Osteoblast (primary cell): ENCODE measurements at places on chromosomes 13 and 19. TPM values are rescaled to one million over a fixed set of nuclear protein-coding genes. Genes with fewer than 3 reads are reported as not detected.

AXL gene
- total RNA-seq: 355 and 368 TPM in 2 replicates

- no peak for DNase-seq
Observed at GRCh38 chr13:114027826-114028225, 54.0 kb upstream of the C13orf46 start.

GIPC3 gene
- total RNA-seq: under 0.01 TPM in 1 of 2 replicates, not detected in the other

ARHGEF7 gene
- 27.5 and 34.8 TPM in 2 replicates for total RNA-seq

- DNase-seq: no peak
Observed at GRCh38 chr13:39253774-39254173, 215.5 kb downstream of the NHLRC3 start.

DNA sequence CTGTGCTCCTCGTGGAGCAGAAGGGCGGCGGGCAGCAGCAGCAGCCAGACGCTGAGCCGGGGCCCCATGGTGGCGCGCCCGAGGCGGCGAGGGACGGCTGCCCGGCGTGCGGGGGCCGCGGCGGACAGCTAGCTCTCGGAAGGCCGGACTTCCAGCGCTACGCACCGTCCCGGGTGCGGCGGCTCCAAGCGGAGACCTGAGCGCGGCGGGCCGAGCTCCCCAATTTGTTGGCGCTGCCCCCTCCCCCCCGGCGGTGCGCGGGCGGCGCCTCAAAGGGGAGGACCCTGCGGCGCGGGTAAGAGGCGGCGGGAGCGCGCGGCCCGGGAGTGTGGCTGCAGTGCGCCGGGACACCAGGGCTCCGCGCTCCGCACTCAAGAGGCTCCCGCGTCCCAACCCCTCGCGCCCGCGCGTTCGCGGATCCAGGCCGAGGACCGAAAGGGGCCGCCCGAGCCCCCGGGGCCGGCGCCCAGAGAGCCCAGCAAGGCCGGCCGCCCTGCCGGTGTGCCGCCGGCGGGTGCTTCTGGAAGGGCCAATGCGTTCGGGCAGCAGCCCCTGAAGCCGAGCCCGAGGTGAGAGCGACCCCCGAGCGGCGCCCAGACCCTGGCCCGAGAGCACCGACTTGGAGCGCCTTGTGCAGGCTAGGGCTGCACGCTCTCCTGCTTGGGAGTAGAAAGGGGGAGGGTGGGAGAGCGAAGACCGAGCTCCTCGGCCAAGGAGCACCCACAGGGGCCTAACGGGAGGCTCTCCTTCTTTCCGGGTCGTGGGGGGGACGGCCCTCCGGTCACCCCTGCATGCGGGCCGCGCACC, at the start of the genes COL4A1 and COL4A2:
TSS of gene COL4A1 (minus strand) at position 198 of the 807 bp plus-strand sequence. CDS start at position 68, 130 bp downstream.
TSS of gene COL4A2 (plus strand) at position 325 of the 807 bp plus-strand sequence. CDS start 620 bp downstream, outside the sequence.
- DNase-seq: peak; percentile 91

GRCh38 chr13:40153516-40153915, 498.1 kb downstream of the COG6 start:
- no peak for DNase-seq

MRPL54 gene
- total RNA-seq: 41.6 and 44.8 TPM in 2 replicates

PDE4C gene
- total RNA-seq: under 0.01 TPM in 1 of 2 replicates, not detected in the other

TUBB4A gene
- total RNA-seq: not detected in 2 replicates

- DNase-seq: peak; percentile 66
Observed at GRCh38 chr13:113118261-113119021, 4.2 kb upstream of the F10 start.

DNA sequence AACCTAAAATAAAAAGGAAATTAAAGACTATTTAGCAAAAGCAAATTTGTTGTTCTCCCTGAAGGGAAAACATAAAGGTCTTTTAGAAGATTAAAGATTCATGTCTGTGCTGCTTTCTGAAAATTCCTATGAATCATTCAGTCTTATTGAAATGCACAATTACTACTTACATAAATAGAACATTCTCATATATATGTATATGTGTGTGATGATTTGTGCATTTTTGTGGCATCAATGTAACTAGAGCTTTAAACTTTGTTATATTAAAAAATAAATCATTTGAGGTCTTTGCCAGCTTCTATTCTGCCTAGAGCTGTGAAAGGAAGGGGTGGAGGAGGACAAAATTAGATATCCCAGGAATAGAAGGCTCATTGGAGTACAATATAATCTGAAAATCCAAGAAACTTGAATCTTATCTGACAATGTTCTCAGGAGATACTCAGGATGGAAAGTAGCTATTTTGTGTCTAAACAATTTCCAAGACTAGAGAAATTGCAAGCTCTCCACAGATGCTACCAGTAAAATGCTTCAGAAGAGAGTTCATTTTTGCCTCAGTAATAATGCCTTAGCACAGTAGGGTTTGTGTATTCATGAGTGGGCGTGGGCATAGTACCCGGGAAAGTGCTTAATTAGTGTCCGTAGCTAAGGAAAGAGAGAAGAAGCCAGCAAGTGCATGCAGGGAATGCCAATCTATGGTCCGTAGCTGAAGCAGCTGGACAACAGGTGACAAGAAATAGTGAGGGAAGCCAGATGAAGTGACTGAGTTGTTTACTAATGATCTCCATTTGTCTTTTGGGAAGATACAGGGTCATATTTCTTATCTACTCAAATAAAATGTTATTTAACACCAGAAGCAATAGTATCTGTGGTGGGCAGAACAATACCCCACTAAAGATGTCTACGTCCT, 395.5 kb upstream of the NBEA start:
- no peak for DNase-seq

DNA sequence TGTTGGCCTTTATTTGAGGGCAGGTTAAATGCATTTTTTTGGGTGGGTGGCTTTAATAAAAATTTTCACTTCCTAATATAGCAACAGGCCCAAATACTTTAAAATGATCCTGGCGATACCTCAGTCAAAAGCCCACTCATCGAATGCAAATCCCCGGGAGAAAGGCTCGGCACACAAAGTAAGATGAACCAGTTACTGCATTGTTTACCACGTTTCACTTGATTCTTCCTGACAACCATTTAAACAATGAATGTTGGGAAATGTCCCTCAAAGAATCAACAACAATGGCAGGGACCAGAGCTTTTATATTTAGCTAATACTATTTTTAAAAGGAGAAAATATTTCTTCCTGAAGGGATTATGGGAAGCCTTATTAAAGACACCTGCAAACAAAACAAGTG, 187.7 kb downstream of the ABCC4 start:
- DNase-seq: no peak

- DNase-seq: peak; percentile 62
Observed at GRCh38 chr19:49837009-49837310, 14.0 kb upstream of the PTOV1 start.

ADGRE1 gene
- not detected in 2 replicates for total RNA-seq

NEK3 gene
- 6.5 and 8.0 TPM in 2 replicates for total RNA-seq

SPART gene
- 102 and 112 TPM in 2 replicates for total RNA-seq

DNA sequence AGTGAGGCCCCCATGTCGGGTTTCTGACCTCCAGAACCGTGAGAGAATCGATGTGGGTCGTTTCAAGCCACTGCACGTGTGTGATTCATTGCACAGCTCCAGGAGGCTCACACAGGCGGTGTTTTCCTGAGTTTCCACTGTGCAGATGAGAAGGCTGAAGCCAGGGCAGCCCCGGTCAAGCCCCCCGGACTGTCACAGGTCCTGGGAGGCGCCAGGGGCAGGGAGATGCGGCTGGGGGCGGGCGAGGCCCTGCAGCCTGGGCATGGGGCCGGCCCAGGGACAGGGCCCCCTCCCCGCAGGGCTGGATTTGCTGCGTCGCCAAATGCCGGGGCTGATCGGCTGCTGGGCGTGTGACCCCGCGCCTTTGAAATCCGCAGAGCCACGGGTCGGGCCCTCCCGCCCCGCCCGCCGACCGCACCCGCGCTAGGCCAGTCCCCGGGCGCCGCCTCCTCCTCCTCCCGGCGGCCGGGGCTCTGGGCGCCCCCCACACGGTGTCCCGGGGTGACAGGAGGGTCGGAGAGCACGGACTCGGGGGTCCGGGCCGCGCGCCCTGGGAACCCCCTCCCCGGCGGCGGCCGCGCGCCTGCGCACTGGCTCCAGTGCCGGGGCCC, 9.9 kb upstream of the MKNK2 start:
- DNase-seq: no peak

GRCh38 chr19:44749292-44749691, 784 bp downstream of the BCL3 start:
- no peak for DNase-seq

DNA sequence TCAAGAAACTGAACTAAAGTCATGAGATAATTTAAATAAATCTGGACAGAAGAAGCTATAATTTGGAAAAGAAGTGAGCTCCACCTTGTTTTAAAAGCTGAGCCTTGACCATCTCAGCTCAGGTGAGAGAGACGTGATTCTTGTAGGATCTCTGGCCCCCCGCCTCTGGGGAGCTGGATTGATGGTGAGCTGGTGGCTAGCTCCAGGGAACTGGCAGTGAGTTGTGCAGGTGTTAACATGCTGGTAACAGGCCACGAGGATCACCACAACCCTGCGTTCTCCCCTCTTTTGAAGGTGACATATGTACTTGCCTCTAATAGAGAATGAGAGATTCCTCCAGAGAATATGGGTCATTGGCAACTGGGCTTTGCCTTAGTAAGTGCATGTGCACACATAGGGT, 485.1 kb downstream of the IRS2 start:
- DNase-seq: no peak

- no peak for DNase-seq
Observed at GRCh38 chr19:16836115-16837034, 7.2 kb downstream of the SIN3B start.

DNA sequence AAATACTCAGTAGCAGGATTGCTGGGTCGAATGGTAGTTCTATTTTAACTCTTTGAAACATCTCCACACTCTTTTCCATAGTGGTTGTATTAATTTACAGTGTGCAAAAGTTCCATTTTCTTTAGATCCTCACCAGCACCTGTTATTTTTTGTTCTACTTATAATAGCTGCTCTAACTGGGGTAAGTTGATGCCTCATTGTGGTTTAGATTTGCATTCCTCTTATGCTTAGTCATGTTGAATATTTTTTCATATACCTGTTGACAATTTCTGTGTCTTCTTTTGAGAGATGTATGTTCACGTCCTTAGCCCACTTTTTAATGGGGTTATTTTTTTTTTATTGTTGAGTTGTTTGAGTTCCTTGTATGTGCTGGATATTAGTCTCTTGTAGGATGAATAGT, 144.6 kb downstream of the NBEA start:
- no peak for DNase-seq

DNA sequence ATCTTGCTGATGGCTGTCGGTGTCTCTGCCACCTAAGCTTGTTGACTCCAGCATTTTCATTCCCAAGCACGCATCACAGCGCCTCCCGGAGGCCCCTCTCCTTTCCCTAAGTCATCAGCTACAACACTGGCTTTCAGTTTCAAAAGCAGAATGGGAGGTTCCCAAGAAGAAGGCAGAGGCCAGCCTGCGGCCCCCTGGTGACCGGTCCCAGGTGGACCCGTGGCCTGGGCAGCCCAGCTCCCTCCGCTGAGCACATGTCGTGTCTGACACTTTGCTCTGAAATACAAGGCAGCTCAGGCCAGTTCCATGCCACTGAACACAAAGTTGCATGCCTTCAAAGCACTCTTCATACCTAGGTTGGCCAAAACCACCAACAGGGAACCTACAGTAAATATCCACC, 8.5 kb downstream of the MLLT1 start:
- peak; percentile 83 for DNase-seq

INSL3 gene
- total RNA-seq: not detected in 2 replicates

ACER1 gene
- total RNA-seq: under 0.01 TPM in 1 of 2 replicates, not detected in the other

DNA sequence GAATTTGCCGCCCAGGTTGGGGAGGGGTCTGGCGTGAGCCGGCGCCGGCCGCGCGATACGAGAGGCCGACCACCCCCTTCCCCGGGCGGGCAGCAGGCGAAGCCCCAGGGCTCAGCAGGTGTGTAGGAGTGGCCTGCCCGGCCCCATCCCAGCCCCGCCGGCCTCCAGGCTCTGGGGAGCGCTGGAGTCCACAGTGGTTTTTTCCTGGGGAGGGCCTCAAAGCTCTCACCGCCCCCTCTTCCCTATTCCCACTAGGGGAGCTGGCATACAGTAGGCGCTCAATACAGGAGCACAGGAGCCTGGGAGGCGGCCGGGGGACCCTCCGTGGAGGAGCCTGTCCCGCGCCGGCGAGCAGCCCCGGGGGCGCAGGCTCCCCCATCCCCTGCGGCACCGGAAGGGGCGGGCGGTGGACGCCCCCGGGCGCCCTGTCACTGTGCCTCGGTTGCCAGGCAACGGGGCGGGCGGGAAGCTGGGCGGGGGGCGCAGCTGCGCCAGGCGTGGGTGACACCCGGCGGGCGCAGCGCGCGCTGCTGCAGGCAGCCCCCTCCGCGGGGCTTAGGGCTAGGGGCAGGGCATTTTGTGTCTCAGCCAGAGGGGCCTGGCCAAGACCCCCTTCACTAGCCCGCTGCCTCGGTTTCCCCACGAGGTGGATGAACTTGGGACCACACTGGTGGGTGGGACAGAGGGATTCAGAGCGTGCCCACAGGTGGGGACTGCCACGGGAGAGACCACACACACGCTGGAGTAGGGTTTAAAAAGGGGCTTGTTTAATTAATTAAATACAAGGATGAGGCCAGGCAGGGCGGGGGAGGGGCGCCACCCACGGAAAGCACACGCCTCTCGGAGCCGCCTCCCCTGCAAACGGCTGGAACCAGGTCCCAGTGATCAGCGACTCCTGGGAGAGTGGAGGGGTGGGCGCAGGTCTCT, 3.6 kb upstream of the REXO1 start:
- DNase-seq: no peak

DNA sequence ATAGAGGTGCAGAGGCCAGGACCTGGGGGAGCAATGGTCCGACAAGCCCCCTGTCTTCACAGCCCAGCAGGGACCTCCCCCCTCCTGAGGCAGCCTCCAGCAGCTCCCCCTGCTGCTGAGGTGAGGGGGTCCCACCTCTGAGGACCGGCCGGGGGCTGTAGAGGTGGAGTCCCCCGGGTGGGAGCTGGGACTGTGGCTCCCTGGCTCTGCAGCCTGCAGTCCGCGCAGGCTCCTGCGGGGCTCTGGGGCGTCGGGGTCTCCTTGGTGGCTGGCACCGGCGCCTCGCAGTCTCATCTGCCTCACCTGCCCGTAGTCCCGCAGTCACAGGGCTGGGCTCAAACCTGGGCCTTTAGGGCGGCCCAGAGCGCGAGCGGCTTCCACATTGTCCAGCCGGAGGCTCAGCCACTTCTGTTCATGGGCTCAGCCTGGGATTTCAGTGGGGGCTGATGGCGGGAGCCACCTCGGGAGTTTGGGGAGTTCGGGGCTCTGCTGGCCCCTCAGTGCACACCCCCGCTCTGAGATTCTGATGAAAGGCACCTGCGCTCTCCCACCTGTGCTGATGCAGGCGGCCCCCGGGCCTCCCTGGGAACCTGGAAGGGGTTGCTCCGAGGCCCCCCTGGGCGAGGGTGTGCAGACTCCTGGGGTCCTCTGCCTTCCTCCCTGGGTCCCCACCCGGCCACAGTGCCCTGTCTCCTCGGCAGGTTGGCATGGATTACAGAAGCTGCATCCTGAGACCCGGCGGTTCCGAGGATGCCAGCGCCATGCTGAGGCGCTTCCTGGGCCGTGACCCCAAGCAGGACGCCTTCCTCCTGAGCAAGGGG, 7.0 kb upstream of the ZNF554 start:
- peak; percentile 84 for DNase-seq
